ENCODE measurements at places on chromosomes 16 and 17. TPM values are rescaled to one million over a fixed set of nuclear protein-coding genes. Genes with fewer than 3 reads are reported as not detected.

Gene FOXL1
- total RNA-seq, result not detected

Gene KCNJ12
- 2.4 TPM for total RNA-seq

Gene EVI2B
- total RNA-seq, result 115 TPM

Gene PPP1R1B
- not detected for total RNA-seq
